ENCODE measurements at places on chromosomes 12 and 14.

DNA sequence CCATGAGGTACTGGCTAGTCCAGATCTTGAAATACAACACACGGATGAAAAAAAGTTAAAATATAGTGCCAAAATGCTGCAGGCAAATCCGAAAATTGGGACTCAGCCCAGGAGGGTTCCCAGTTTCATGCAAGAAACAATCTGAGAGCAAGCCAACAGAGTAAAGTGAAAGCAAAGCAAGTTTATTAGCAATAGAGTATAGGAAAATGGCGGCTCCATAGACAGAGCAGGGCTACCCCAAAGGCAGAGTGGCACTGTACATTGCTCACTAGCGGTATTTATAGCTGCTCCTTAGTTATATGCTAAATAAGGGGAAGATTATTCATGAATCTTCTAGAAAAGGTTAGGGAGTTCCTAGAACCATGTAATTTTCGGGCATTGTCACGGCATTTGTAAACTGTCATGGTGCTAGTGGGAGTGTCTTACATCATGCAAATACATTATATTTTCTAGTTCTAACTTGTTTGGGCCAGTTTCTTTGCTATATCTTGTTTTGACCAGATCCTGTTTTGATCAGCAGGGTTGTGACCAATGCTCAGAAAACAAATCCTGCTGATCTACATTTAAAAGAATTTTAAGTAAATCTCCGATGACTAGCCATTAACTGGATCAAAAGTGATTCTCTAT lies 29.1 kb downstream of the RECQL start:
- DNase-seq, result no peak

DNA sequence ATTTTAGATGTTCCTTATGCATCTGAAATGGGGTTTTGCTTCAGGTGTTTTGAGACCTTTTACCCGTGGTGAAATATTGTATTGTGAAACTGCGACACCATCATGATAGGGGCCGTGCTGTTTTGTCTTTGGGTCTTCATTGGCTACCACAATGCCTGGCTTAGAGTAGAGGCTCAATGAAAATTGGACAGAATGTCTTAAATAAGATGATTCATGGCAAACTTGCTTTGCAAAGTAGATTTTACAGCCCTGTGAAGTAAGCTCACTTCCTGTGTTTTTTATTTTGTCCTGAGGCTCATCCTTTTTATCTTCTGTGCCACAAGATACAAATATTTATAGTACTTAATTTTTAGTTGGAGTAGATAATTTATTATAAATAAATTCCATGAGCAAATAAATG lies 111.3 kb upstream of the FRMD6 start:
- no peak for DNase-seq

- DNase-seq, result no peak
These were observed 44.5 kb upstream of the ESRRB start for GRCh38 chr14:76331328-76332011.

DNA sequence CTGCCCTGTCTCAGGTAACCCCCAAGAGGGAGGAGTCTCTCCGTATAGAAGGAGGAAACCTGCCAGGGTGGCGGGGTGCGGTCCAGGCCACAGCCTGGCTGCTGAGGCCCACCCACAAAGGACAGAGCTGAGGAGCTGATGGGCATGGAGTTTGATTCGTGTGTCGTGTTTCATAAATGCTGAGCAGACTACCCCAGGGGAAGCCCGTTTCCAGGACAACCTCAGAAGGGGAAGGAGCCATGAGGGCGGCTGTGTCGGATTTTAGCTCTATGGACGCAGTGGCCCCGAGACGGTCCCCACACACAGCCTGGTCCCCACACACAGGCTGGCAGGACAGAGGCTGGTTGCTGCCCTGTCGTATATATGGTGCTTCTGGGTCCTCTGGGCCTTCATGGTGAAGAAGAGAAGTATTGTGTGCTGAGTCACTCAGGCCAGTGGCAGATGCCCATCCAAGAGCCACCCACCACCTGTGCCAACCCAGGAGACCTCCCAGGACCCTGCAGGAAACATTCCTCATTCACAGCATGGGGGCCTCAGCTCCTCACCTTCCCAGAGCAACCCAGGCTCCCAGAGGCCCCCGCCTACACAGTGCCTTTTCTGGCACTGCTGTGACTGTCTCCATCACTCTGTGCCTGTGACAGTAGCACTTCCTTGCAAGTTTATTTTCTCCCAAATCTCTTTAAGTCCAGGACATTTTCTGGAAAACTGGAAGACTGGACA lies 63.1 kb upstream of the RIN3 start:
- peak; percentile 66 for DNase-seq

DNA sequence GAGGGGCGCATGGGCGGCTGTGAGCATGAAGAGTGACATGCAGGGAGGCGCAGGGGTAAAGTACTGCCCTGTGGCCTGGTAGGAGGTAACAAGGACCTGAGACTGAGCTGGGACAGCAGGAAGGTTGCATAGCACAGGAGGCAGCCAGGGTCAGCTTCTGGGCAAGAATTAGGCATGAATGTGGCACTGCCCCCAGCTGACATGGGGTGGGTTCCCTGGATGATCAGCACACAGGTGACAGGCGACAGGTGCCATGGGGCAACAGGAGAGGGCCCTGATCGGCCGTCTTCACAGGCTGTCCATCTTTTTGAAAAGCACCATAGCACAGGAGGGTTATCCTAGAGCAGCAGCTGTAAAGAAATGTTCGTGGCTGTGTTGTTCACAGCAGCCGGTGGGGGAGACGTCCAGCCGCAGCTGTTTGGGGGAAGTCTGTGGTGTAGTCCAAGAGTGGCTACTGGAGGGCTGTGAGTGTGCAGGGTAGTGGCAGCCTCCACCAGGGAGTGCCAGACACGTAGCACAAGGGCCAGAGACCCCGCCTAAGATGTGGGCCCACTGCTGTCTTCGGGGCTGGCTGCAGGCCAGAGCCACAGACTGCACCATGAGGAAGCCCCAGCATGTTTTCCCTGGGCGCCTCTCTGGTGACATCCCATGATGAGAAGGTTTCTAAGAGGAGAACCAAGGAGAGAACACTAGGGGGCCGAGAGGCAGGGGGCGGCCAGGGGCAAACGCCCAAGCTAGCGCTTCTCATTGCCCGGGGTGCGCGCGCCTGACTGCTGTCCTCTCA lies 8.4 kb downstream of the CLBA1 start:
- no peak for DNase-seq

GRCh38 chr14:65241125-65241752 lies 138.9 kb upstream of the MAX start:
- DNase-seq, result no peak

DNA sequence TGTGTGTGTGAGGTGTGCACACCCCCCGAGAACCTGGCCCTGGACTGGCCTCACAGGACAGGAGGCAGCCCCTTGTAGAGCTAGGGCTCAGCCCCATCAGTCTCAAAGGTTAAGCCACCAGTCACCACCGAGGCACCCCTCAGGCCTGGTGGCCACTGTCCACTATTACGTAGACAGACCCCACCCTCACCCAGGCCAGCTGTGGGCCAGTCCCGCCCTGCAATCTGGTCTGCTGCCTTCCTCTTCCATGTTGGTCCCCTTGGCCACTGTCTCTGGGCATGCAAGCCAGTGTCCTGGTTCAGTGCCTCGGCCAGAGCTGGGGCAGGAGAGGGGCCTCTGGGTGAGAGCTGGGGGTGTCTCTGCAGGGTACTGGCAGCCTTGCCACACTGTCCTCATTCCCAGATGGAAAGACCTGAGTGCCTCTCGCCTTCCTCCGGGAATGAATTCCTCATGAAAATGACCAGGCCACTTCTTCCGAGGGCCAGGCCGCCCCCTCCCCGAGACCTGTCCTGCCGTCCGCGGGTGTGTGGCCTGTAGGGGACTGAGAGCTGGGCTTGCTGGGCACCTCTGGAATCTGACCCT lies 897 bp upstream of the TEX22 start:
- no peak for DNase-seq

- no peak for DNase-seq
These were observed 34.5 kb downstream of the RTN1 start for GRCh38 chr14:59836116-59836515.

DNA sequence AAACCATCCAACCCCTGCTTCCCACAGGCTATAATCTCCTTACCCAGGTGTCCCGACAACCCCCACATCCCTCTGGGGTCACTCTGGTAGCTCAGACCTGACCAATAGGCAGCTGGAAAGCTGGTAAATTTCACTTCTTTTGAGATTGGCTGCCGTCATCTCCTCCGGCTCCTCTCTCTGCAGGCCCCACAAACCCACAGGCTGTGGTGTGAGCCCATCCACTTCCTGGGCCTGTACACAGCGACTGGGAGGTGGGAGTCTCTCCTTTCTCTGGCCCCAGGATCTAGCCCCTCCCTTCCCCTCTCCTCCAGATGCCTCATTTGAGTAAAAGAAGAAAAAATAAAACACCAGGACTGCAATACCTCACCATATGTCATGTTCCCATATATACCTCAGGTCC lies 709 bp downstream of the INHBC start:
- no peak for DNase-seq

GRCh38 chr14:102903248-102903888 lies 19.1 kb upstream of the AMN start:
- no peak for DNase-seq

DNA sequence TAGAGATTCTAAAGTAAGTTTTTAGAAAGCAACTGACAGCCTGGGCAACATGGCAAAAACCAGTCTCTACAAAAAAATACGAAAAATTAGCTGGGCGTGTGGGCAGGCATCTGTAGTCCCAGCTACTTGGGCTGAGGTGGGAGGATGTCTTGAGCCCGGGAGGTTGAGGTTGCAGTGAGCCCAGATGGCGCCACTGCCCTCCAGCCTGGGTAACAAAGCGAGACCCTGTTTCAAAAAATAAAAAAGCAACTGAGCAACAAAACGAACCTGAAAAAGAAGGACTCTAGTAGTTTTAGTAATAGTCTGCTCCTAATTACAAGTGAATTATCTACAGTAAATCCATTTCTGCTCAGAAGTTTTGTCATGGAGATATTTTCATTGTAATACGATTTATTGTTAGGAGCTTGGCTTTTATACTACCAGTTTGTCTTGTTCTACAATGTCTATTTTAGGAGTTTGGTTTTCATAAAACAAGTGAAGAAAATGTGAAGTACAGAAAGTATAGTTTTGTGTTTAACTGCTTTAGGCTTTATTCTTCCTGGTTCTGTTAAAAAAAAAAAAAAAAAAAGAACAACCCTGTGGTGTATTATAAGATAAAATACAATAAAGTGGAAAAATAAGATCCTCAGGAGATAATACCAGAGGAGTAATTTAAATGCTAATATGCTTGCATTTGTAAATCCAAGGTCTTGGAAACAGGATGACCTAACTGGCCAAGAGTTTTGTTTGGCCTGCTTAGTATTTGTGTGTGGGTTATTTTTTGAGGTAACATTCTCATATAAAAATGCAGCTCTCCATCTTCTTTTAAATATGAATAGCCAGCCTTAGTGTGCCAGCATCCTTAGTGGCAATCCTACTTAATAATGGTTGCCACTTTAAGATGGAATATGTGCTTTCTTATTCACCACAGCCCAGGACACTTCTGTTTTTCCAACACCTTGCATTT lies 2.8 kb downstream of the TMX1 start:
- no peak for DNase-seq

DNA sequence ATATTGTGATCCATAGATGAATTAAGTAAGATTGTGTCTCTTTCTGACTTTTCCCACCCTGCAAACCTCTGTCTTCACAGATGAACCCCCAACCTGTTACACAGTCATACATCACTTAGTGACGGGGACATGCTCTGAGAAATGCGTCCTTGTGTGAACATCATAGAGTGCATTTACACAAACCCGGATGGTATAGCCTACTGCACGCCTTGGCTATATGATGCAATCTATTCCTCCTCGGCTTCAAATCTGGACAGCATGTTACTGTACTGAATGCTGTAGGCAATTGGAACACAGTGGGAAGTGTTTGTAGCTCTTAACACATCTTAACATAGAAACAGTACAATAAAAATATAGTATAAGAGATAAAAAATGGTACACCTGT lies 7.4 kb upstream of the TESPA1 start:
- DNase-seq, result no peak

DNA sequence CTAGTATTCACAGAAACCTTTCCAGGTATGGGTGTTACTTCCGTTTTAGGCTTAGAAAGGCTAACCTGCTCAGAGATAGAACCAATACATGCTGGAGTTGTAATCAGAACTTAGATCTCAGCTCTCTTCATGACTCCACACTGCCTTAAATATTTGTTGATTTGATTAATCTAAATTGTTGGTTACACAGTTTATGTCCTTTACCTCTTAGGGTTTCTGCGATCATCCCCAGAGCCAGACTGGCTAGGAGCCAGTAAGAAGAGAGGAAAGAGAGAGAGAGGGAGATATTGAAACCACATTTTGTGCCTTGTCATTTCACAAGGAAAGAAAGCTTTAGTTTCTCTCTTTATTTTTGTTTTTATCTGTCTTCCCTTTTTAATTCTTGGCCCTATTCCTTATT lies 16.8 kb upstream of the MGP start:
- DNase-seq, result no peak

GRCh38 chr14:71451501-71451900 lies 480.7 kb upstream of the RGS6 start:
- no peak for DNase-seq

- no peak for DNase-seq
These were observed 179.8 kb downstream of the DERA start for GRCh38 chr12:16090974-16091373.

GRCh38 chr12:40022850-40023249 lies 83.0 kb downstream of the SLC2A13 start:
- DNase-seq, result no peak

DNA sequence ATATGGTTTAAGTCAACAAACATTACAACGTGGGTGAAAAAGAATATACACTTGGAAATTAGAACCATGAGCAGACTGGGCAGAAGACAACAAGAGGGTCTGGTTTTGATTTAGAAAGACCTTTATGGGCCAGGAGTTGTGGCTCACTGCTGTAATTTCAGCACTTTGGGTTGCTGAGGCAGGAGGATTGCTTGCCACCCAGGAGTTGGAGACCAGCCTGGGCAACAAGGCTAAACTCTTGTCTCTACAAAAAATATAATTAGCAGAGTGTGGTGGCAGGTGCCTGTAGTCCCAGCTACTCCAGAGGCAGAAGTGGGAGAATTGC lies 2.7 kb upstream of the NFKBIA start:
- no peak for DNase-seq

GRCh38 chr12:96294831-96295230 lies 100.7 kb downstream of the ELK3 start:
- no peak for DNase-seq

DNA sequence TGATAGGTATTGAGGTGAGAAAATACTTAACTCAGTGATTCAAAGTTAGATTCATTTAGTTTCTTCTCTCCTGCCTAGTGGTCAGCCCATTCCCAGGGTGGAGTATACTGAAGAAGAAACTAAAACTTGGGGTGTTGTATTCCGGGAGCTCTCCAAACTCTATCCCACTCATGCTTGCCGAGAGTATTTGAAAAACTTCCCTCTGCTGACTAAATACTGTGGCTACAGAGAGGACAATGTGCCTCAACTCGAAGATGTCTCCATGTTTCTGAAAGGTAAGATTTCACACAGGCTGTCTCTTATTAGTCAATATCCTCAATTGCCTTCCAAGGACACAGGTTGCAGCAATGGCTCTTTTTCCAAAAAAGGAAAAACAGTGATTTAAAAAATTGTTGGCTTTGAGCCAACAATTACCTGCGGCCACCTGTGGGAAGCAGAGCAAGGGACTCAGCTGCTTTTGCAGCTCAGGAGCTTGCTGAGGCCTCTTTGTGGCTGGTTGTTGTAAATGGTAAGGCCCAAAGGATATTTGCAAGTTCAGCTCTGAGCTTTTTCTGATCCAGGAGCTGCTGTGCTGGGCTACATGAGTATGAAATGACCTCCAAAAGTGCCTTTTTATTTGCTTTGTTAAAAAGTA lies 33.9 kb downstream of the TPH2 start:
- no peak for DNase-seq
